ENCODE measurements at places on chromosomes 4 and X.

- no peak for DNase-seq
Measured at GRCh38 chr4:133839326-133839725, 362.3 kb downstream of the PABPC4L start.

- no peak for DNase-seq
Measured at GRCh38 chrX:45063319-45064095, 137.2 kb downstream of the DIPK2B start.

GRCh38 chrX:112643721-112644120, 36.0 kb downstream of the LHFPL1 start:
- no peak for DNase-seq

GRCh38 chr4:150423074-150423473, 158.9 kb upstream of the MAB21L2 start:
- no peak for DNase-seq

- DNase-seq = no peak
Measured at GRCh38 chr4:182495645-182496385, 252.6 kb downstream of the TENM3 start.

All from Panc1 (cell line).